ENCODE measurements at places on chromosomes 5 and 9.

- no peak for DNase-seq
Observed at GRCh38 chr5:140258016-140258415, 44.9 kb downstream of the PFDN1 start.

DNA sequence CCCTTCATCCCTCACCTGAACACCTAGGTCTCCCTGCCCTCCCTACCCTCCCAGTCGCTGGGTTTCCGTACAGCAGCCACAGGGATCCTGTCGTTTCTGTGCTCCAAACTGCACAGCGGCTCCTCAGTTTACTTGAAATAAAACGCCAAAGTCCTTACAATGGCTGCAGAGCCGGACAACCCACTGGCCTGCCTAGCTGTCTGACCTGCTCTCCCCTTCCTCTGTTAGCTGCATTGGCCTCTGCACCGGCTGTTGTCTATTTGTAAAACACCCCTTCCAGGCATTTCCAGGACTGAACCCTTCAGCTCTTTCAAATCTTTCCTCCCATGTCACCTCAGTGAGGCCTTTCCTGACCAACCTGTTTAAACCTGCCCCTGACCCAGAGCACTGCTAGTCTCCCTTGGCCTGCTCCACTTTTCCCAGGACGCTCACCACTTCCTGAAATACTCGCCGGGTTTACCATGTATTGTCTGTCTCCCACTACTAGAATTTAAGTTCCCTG, 9.1 kb upstream of the MGAT1 start:
- DNase-seq = no peak

GRCh38 chr9:112124156-112124555, 50.9 kb downstream of the SUSD1 start:
- no peak for DNase-seq

DNA sequence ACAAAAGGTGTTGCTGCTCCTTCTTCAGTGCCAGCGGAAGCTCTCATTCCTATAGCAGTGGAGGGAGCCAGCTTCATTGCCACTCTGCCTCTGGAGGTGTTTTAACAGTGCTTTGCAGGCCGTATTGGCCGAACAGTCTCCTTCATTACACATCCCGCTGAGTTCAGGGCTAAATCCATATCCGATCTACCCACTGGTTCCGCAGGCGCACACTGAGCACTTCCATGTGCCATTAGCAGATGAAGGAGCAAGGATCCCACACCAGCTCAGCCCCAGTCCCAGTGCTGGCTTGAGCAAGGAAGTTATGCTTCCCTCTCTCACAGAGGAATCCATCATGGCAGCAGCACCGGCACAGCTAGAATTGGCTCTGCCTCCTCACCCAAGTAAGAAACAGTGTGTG, 121.2 kb upstream of the IRX2 start:
- no peak for DNase-seq

GRCh38 chr9:121613009-121613752, 38.3 kb upstream of the DAB2IP start:
- no peak for DNase-seq

DNA sequence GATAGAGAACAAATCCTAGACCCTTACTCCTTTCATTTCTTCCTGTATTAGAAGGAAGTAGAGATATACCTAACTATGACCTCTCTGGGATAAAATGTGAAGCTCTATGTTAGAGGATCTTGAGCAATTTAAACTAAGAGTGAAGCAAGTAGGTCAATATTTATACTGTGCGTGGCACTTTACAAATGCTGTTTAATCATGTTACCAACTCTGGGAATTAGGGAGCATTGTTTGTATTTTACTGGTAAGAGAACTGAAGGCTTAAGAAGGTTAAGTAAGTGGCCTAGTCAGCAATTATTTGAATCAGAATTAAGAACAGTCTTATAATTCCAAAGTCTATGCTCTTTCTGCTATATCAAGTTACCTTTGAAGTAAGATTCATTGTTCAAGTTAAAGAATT, 12.0 kb downstream of the TNC start:
- DNase-seq = no peak

DNA sequence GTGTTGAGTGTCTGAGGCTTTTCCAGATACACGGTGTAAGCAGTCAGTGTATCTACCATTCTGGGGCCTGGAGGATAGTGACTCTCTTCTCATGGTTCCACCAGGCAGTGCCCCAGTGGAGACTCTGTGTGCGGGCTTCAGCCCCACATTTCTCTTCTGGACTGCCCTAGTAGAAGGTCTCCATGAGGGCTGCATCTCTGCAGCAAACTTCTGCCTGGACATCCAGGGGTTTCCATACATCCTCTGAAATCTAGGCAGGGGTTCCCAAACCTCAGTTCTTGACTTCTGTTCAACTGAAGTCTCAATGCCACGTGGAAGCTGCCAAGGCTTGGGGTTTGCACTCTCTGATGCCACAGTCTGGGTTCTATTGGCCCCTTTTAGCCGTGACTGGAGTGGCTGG, 256.6 kb upstream of the ITGA1 start:
- no peak for DNase-seq

DNA sequence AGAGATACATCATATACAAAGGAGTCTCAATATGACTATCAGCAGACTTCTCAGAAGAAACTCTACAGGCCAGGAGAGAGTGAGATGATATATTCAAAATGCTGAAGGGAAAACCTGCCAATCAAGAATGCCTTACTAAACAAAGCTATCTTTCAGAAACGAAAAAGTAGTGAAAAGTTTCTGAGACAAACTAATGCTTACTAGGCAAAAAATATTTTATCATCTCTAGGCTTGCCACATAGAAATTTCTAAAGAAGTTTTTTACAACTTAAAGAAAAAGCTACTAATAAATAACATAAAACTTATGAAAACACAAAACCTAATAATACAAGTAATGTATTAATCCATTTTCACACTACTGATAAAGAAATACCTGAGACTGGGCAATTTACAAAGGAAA, 59.9 kb upstream of the SPEF2 start:
- no peak for DNase-seq

DNA sequence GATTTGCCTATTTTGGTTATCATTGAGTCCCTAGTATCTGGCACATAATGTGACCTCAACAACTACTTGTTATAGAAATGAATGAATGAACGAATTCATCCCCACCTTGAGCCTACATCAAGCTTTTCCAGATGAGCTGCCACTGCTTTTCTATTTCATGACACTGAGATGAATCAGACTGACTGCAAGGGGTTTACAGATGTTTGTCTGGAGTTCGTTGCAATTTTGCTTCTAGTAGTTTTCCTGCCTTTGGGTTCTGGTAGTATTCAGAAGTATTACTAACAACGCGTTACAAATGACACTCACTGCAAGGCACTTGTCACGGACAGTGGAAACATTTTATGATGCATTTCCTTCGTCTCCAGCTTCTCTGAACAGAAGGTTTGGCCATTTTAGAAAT, 222.3 kb downstream of the CD180 start:
- DNase-seq = no peak

- peak; percentile 54 for DNase-seq
Observed at GRCh38 chr5:80048084-80048780, 13.1 kb downstream of the THBS4 start.

DNA sequence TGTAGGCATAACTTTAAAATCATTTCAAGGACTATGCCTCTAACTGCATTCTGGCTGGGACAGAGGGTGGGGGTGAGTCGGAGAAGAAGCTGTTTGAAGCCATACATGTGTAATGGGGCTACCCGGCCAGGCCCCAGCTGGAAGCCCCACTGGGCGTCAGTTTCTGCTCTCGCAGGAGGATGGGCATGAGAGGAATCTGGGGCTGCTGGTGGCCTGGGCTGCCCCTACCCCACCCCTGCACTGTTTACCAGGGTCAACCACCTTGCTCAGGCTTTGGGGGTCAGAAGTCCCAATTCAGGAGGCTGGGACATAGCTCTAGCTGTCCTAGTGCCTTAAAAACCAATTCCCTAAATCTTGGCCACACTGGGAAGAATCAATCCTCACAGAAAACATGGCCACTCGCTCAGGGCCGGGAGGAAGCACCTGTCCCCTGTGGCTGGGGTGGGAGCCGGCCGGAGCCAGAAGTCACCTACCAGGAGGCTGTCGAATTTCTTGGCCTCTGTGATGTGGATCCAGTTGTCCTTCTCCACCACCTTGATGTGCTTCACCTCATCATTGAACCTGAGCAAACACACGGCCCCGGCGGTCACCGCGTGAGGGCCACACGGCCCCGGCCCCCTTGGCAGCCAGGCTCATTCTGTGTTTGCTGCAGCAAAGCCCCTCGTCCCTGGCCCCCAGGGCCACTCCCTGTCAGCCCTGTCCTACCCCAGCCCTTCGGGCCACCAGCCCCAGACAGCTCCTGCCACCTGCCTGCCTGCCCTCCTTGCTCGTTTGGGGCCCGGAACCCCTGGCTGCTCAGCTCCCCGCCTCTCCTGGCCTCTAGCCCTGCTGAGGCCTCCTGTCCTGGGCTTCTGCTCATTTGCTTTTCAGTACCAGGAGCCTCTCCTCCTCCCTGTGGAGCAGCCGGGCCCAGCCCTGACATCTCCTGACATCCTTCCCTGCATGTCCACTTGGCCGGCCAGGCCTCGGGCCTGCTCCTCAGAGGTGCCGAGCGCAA, 33.6 kb upstream of the SARDH start:
- DNase-seq = no peak

- DNase-seq = no peak
Observed at GRCh38 chr9:112615584-112616266, 102.2 kb downstream of the INIP start.

GRCh38 chr5:78235289-78235688, 59.2 kb downstream of the AP3B1 start:
- no peak for DNase-seq

DNA sequence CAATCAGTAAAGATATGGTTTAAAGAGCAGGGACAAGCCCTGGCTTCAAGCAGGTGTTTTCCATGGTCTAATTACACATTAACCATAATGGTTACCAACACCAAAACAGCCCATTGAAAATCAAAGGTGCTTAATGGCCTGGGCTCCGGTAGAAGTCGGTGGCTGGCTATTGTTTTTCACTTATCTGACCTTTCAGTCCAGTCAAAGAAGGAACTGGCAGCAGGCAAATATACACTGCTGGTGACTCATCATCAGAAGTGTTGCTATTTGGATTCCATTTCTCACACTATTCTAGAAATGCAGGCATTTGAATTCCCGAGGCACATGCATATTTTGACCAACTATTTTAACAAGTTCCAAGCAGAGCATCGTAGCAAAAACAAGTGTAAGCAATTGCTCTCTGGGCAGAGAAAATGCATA, 26.3 kb upstream of the GABRP start:
- DNase-seq = no peak

GRCh38 chr9:35164711-35165110, 2.9 kb downstream of the UNC13B start:
- DNase-seq = no peak

DNA sequence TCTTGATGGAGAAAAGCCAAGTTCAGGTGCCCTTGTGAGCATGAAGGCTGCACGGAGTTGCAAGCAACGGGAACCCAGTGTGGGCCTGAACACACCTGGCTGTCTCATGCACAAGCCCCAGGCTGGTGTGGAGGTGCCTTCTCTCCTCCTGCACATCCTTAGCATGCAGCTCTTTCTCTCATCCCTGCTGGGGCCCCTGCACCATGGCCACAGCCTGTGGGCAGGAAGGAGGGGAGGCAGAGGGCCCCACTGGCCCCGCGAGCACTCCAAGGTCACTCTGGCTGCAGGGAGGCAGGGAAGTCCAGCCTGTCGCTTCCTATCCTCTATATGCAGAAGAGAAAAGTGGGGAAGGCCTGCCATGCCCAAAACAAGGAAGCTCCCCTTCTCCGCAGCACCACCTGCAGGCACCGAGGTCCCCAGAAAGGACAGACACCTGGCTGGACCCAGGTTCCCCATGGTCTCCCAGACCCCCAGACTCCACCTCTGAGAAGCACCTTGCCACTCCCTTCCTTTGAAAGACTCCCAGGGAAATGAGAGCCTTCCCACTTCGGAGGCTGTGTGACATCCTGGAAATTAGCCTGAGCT, 18.6 kb downstream of the STKLD1 start:
- DNase-seq = no peak

- no peak for DNase-seq
Observed at GRCh38 chr9:105439428-105439827, 8.4 kb upstream of the FSD1L start.

GRCh38 chr5:73694089-73694488, 68.1 kb downstream of the ARHGEF28 start:
- no peak for DNase-seq

Measured in muscle of arm (tissue), 14 donors.